ENCODE measurements at places on chromosomes 13 and 19.
A peak's percentile ranks its signal among the peaks of the same experiment; 100 is the strongest.

GRCh38 chr19:17811681-17812080 is 9.6 kb downstream of the INSL3 start:
- no peak for DNase-seq

DNA sequence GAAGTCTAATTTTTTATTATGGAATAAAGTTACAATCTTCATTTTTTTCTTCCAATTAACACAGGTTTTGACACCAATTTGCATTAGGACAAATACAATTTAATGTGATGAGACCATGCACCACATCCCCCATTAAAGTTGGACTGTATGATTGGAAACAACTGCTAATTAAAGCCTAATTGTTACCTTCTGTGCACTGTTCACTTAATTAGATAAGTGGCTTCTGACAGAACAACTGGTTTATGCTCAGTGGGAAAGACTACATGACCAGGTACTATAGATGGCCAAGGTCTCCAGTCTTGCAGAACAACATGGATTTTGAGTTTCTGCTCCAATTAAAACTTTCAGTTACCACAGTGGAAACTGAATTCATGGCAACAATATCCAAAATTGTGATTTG is 198.1 kb downstream of the FGF14 start:
- no peak for DNase-seq

GRCh38 chr19:35645680-35646511 is 2.2 kb upstream of the COX6B1 start:
- no peak for DNase-seq

DNA sequence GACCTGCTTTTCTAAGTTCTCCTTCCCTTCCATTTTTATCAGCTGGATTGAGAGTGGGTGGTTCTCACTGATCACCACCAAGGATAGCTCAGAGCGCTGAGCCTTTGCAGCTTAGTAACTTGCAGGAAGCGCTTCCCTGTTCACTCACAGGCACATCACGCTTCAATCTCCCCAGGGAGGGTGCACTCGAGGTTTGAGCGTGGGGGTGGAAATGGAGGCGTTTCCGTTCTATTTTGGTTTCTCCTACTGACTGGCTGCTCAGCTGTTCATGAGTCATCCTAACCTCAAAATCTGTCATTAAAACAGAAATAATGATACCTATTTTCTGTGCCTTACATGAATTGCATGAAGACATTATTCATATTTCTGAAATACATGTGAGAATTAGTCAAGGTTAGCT is 292.1 kb downstream of the SPRY2 start:
- DNase-seq, result peak; percentile 1

- no peak for DNase-seq
Measured at GRCh38 chr13:111534751-111535522, 214.5 kb downstream of the TEX29 start.

DNA sequence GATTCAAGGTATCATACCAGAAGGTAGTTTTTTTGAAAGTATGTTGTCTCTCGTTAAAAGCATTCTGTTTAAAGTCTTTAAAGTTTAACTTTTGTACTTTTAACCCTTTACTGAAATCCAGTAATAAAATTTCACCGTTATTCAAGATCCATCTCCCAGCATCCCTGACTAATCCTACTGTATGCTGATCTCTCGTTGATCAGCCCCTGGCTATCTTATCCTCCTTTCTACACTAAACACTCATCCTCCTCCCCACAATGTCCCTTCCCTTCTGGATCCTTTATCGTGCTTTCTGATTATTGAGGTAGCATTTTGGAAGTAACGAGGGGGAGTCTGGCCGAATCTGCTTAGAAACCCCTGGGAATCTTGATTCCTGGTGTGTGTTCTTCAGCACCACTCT is 1.3 kb downstream of the TPP2 start:
- DNase-seq, result no peak

GRCh38 chr13:43297967-43298678 is 274.7 kb downstream of the DNAJC15 start:
- no peak for DNase-seq

DNA sequence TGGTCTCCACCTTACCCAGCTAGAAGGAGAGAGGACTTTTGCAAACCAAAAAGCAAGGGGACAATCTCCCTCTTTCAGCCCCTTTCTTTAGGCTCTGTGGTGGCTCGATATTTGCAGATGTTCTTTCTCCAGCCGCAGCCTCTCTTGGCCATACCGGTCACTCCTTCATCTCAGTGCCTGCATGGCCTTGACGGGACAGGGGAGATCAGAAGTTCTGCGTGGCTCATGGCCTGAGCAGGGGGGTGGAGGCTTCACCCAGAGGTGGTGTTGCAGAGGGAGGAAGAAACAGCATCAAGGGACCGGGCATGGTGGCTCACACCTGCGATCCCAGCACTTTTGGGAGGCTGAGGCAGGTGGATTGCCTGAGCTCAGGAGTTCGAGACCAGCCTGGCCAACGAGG is 53.2 kb downstream of the MYO9B start:
- no peak for DNase-seq

DNA sequence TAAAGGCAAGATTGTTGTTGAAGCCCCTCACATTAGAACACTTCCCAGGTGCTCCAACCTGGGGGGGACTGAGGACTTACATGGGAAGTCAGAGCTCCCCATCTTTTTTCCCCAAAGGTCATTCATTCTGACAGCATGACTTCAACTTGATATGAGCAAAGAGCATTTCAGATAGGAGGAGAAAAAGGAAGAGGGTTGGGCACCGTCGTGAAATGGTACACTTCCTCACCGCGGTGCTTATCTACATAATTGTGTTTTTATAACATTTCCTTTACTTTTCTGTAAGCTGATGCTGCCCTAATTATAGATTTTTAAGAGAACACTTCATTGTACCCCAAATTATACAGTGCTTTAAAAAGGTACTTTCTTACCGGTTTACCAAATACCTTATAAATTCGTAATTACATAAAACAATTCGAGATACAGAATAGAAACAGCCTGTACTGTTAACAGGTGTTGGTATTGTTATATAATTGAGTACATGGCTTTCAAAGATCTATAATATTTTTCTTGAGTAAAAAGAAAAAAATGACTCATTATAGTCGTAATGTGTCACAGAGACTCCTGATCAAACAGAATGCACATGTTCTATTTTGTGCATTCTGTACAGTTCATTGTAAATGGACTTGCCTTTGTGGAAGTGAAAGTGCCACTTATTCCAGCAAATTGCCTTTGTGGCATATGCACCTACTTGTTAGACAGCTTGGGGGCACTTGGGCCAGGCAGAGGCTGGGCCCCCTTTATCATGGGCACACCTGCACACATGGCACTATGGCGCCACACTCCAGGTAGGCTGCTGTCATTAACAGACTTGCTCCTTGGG is 81.8 kb downstream of the GGACT start:
- no peak for DNase-seq

DNA sequence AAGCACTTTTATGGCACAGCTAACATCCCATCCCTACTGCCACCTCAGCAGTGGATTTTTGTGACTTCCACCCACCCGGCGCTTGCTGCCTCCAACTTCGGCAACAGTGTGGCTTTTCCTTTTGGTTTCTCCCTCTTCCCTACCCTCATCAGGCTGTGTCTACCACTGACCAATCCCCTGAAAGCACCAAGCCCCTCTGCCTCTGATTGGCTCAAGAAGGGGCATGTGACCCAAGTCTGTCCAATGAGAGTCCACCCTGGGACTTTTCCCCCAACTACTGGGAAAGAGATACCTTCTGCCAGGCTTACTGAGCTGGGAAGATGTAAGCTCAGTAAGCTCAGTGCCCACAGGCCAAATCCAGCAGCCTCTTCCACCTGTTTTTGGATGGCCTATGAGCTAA is 5.8 kb downstream of the SMIM7 start:
- DNase-seq, result no peak

- DNase-seq, result no peak
Measured at GRCh38 chr13:107678075-107678689, 537.2 kb downstream of the LIG4 start.

DNA sequence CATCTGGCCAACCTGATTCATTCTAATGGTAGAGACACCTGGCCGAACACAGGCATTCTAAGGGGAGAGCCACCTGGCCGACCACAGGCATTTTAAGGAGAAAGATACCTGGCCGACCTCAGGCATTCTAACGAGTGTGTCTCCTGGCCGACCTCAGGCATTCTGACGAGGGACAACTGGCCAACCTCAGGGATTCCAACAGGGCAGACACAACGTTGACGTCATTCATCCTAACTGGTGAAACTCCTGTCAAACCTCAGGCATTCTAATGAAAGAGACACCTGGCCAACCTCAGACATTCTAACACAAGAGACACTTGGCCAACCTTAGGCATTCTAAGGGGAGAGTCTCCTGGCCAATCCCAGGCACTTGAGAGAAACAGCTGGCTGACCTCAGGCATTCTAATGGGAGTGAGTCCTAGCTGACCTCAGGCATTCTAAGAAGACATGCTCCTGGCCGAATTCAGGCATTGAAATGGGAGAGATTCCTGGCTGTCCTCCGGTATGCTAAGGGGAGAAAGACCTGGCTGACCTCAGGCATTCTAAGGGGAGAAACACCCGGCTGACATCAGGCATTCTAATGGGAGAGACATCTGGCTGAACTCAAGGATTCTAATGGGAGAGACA is 1352.5 kb downstream of the UQCRFS1 start:
- DNase-seq, result no peak

- no peak for DNase-seq
Measured at GRCh38 chr19:18718015-18718526, 34.6 kb downstream of the CRTC1 start.

DNA sequence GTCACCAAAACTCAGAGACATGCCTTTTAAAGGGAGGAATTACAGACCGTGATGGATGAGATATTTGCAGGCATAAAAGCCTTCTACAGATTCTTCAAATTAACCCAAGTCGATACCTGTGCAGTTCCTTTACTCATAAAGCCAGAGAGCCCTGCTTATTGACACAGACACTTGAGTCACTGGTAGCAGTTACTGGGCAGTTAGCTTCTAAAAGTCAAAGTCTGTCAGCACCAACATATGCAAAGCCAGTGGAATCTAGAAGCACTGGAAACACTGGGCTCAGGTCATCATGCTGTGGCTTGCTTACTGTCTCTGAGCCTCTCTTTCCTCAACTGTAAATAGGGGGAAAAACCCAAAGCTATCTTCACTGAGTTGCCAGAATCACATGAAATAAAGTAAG is 25.7 kb upstream of the LRCH1 start:
- DNase-seq, result no peak

DNA sequence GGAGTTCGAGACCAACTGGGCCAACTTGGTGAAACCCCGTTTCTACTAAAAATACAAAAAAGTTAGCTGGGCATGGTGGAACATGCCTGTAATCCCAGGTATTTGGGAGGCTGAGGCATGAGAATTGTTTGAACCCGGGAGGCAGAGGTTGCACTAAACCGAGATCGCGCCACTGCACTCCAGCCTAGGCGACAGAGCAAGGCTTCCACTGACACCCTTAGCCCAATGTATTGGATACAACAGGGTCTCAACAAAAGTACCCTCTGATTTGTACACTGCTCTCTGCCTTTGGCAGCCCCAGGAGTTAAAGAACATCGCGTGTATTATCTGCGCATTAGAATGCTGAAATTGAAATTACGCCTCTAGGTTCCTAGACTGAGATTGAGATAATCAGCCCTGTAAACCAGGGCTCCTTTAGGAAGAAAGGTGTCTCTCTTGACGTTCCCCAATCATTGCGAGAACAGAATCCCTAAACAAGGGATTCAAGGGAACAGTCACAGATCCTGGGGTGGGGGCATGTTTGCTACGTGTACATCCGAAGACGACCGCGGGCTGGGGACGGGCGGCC is 21.9 kb downstream of the IPO5 start:
- no peak for DNase-seq

- no peak for DNase-seq
Measured at GRCh38 chr13:32216281-32216680, 98.9 kb downstream of the ZAR1L start.

GRCh38 chr13:111121506-111121905 is 6.4 kb downstream of the ARHGEF7 start:
- no peak for DNase-seq

- no peak for DNase-seq
Measured at GRCh38 chr19:4140237-4140711, 13.2 kb upstream of the CREB3L3 start.

DNA sequence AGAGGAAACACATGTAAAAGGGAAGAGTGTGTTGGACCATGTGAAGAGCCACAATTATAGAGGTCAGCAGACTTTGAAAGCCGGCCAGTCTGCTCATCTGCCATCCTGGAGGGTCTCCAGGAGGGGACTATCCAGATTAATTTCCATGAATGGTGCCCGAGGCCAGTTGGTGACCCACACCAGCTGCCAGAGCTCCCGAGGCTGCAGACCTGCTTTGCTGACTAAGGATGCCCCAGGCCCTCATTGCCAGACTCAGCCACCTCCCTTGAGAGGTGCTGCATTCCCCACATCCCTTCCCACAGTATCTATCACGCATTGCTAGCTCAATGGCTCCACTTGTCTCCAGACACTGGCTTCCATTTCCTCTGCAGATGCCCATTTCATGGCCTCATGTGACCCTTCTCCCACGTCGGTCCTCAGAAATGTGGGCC is 110.3 kb downstream of the NALCN start:
- DNase-seq, result no peak

DNA sequence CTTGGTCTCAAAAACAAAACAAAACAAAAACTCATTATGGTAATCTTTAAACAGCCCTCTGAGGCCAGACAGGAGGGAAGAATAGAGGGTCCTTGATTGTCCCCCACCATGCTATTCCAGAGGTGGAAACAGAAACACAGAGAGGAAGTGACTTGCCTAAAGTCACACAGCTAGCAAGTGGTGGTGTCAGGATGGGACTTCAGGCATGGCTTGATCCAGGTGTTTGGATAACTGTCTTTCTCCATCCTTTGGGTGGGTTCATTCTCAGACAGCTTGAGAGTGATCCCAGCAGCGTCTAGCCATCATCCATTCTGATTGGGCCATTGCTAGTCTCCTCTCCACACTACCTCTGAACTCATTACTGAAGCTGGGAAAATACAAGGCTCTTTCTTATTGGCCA is 12.5 kb downstream of the COLGALT1 start:
- DNase-seq, result no peak

DNA sequence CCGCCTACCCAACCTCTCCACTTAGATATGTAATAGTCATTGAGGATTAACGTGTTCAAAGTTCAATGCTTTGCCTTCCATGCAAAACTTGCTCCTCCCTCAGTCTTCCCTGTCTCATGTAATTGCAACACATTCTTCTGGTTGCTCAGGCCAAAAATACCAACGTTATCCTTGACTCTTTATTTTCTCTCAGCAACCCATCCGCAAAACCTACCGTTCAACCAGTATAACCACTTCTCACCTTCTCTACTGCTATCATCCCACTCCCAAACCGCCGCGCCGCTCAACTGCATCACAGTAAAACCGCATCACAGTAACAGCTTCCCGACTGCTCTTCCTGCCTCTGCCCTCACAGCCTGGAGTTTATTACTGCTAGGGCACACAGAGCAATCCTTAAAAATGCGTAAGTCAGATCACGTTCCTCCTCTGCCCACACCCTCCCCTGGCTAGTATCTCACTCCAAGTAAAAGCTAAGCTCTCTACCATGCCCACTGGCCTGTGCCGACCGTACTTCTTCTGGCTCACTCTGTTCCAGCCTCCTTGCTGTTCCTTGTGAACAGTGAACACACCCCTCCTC is 8.2 kb downstream of the MTIF3 start:
- DNase-seq, result no peak
